ENCODE measurements at places on chromosomes 12 and 14. TPM values are rescaled to one million over a fixed set of nuclear protein-coding genes. Genes with fewer than 3 reads are reported as not detected.
A peak's percentile ranks its signal among the peaks of the same experiment; 100 is the strongest.

Gene SYCP3
- not detected for total RNA-seq

DNA sequence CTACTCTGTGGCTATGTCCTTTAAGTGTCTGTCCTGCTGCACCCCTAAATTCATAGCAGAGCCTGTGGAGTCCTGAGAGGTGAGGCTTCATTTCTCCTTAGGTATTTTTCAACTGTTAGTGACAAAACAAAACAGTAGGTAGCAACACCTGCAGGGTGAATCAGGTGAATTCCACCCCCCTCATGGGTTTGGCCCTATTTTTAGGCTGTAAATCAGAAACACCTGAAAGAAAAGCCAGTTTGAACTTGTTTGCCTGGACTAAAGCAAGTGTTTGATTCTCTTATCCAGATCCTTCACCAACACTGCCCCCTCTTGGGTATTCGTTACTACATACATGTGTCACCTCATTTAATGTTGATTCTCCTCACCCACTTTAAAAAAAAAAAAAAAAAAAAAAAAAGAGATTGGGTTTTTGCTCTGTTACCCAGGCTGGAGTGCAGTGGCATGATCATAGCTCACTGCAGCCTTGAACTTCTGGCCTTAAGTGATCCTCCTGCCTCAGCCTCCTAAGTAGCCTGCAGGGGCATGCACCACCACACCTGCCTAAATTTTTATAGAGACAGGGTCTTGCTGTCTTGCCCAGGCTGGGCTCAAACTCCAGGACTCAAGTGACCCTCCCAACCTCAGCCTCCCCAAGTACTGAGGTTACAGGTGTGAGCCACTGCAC lies 10.3 kb downstream of the TBPL2 start:
- no peak overlapping the region for H3K4me3 ChIP-seq
- no peaks in the 10 kb centered on the region for H3K4me1 ChIP-seq
- H3K36me3 ChIP-seq = no peaks in the 10 kb centered on the region

GRCh38 chr12:19148860-19149259 lies 19.3 kb downstream of the PLEKHA5 start:
- no peak overlapping the region for H3K27ac ChIP-seq
- DNase-seq = no peak
- no peaks in the 10 kb centered on the region for H3K4me1 ChIP-seq
- peaks cover 19% of the 10 kb centered on the region for H3K36me3 ChIP-seq

DNA sequence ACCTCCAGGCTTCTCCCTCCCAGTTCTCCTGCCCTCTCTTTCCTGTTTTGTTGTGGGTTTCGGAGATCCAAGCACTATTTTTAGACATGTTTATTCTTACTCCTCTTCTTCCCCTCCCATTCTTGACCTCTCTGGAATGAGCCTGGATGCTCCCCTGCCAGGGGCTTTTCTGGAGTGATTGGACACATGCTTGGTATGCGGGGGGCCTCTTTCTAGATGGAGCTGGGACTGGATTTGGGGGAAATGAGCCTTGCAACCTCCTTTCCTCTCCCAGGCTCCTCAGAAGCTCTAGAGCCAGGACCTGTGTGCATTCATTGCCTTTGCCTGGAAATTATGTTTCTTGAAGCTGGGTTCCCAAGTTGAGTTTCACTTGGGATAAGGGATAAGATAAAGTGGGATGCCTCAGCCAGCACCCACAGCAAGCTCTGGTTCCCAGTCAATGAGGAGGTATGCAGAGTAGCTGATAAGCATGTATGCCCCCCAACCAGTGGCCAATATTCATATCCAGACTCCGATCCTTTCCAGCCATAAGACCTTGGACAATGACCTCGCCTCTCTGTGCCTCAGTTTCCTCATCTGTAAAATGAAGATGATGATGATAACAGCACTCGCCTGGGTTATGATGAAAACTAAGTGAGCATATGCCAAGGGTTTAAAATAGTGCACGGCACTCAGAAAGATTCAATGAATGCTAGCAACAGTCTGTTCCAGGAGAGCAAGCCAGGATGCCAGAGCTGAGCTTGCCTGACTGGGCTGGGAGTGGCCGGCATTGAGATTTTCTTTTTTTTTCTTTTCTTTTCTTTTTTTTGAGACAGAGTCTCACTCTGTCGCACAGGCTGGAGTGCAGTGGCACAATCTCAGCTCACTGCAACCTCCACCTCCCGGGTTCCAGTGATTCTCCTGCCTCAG lies 97.8 kb downstream of the SCARB1 start:
- H3K4me3 ChIP-seq = no peak overlapping the region
- no peak for DNase-seq
- H3K4me1 ChIP-seq = peaks cover 3% of the 10 kb centered on the region
- no peaks in the 10 kb centered on the region for H3K36me3 ChIP-seq

Gene AICDA
- total RNA-seq = 0.11 TPM

DNA sequence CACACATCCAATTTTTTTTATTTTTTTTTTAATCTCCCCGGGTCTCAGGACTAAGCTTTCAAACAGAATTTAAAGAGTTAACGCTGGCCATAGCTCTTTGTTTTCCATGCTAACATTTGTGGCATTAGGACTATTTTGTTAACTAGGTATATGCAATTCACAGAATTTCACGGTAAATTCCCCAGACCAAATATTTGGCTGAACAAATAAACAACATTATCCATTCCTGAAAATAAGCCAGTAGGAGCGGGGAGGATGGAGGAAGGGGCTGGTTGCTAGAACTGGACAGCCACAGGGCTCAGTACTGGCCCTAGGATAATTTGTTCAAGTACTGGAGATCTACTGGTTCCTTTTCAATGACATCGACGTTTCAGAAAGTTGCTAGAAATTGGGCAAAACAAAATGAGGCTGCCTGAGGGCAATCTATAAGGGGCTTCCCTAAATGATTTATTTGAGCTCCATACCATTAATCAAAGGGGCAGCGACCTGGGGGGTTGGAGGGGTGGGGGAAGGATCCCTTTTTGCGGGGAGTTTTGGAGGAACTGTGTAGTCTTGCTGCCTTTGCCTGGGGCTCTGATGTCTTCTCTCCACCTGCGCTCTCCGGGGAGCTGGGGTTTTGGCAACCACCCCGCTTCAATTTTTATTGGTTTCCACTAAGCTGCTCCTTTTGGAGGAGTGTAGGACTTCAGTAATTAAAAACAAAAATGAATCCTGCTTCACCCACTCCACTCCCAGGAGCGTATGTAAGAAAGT lies 9.0 kb downstream of the BMP4 start:
- no peak for DNase-seq
- H3K36me3 ChIP-seq = no peaks in the 10 kb centered on the region
- H3K27ac ChIP-seq = no peak overlapping the region
- H3K27me3 ChIP-seq = peaks cover 8% of the 10 kb centered on the region
- H3K4me3 ChIP-seq = no peak overlapping the region
- H3K4me1 ChIP-seq = no peaks in the 10 kb centered on the region

DNA sequence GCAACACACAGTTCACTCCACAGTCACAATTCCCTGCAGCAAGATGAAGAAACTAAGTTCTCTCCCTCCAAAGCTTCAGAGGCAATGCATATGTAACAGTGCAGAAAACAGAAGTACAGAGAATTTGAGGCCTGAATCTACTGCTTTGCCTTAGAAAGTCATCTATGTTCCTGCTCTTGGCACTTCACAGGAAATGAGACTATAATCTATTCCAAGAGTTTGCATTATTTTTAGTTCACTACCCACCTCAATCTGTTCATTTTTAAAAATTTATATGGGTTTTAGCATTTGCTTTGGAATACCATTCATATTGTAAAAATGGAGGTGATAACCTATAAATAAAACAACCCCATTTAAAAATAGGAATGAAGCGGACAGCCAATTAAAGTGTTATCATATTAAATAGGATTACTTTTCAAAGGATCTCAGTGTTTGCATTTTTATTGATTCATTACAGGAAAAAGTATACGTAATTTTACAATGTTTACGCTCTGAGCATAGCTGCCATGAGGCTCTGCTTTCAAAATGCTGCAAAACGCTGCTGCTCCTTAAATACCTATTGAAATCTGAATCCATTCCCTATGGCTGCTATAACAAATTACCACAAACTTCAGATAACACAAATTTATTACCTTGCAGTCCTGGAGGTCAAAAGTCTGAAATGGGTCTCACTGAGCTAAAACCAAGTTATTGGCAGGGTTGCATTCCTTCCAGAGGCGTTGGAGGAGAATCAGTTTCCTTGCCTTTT lies 60.0 kb downstream of the ARMH4 start:
- H3K4me3 ChIP-seq = no peak overlapping the region
- H3K36me3 ChIP-seq = no peaks in the 10 kb centered on the region
- DNase-seq = no peak

DNA sequence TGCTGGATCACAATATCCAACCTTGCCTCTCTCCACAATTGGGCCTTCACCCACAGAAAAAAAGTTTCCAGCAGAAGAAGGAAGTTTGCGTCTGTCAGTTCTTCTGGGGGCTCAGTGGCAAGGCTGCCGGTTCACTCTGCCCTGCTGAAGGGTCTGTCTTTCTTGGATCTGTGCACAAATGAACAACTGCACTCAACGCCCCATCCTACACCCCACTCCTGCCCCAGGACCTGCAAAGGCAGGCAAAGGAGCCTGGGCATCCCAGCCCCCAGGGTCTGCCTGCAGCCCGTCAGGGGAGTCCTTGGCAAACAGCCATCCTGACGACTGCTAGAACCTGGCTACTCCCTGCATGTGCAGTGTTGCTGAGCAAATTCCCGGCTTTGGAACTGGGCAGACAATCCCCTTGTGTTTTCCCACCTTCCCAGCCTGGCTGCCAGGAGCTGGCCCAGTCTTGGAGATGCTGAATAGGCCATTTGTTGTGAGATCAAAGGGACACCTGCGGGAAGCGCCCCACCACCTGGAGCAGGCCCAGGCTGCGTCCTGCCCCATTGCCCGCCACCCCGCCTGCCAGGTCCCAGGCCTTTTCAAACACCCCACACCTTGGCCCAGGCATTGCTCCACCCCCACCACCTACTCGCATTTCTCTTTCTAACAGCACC lies 311.9 kb downstream of the BCL11B start:
- H3K4me1 ChIP-seq = no peaks in the 10 kb centered on the region
- H3K4me3 ChIP-seq = no peak overlapping the region
- no peak for DNase-seq
- no peaks in the 10 kb centered on the region for H3K36me3 ChIP-seq
- H3K27ac ChIP-seq = no peak overlapping the region
- no peaks in the 10 kb centered on the region for H3K27me3 ChIP-seq

- H3K27ac ChIP-seq = no peak overlapping the region
- H3K36me3 ChIP-seq = no peaks in the 10 kb centered on the region
- no peak overlapping the region for H3K4me3 ChIP-seq
- H3K27me3 ChIP-seq = no peaks in the 10 kb centered on the region
- H3K4me1 ChIP-seq = peaks cover 20% of the 10 kb centered on the region
These were observed 153.5 kb downstream of the RBM19 start for GRCh38 chr12:113812411-113813228.

Gene PABPN1
- 215 TPM for total RNA-seq

GRCh38 chr12:91143206-91143605 lies 31.9 kb upstream of the LUM start:
- DNase-seq = no peak
- H3K4me3 ChIP-seq = no peak overlapping the region
- no peaks in the 10 kb centered on the region for H3K36me3 ChIP-seq
- no peaks in the 10 kb centered on the region for H3K27me3 ChIP-seq
- no peak overlapping the region for H3K27ac ChIP-seq

GRCh38 chr14:89260898-89261297 lies 156.1 kb downstream of the FOXN3 start:
- no peaks in the 10 kb centered on the region for H3K4me1 ChIP-seq
- H3K27ac ChIP-seq = no peak overlapping the region
- no peak for DNase-seq
- peaks cover 16% of the 10 kb centered on the region for H3K27me3 ChIP-seq

DNA sequence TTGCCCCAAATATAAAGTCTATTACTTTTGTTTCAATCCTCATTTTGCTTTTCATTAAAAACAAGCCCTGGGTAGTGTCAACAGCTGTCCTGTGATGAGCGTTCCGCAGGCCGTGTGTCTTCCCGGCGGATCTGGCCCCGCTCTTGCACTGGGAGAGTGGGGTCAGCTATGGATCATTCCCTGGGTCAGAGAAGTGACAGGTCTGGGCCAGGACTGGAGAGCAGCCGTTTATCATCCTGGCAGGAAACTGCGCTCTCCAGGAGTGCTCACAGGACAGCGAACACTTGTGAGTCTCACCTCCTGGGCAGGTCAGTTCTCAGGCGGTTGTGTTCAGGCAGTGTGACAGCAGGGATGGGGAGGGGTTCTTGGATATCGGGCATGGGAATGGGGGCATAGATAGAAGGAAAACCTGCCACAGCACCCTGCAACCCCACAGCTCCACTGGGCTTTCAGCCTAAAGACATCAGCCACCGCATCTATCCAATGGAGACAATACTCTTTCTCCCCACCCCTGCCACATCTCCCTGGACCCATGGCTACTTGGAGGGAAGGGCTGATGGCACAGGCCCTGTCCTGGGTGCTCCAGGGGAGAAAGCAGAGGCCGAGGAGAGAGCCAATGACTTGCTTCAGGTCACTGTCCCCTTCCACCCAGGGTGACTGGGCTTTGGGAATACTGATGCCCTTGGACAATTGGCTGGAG lies 47.8 kb upstream of the CHGA start:
- no peak for DNase-seq
- H3K27ac ChIP-seq = no peak overlapping the region
- no peaks in the 10 kb centered on the region for H3K36me3 ChIP-seq
- H3K27me3 ChIP-seq = peaks cover 15% of the 10 kb centered on the region

DNA sequence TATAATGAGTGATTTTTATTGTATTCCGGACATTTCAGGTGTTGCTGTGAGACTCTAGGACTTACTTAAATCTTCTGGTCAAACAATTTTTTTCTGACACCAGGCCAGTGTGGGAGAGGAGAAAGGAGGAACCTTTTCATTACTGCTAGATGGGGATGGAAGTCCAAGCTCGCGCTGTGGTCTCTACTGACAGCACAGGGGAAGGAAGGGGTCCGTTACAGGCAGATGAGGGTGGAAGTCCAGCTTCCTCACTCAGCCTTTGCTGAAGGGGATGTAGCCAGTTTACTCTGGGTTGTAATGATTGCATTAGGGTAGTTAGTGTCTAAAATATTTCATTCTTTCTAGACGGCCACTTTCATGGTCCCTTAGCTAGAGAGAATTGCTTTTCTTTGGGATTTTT lies 26.3 kb upstream of the ST8SIA1 start:
- H3K27ac ChIP-seq = no peak overlapping the region
- H3K4me3 ChIP-seq = no peak overlapping the region
- no peaks in the 10 kb centered on the region for H3K4me1 ChIP-seq
- no peak for DNase-seq

GRCh38 chr14:21233457-21234076 lies 35.7 kb downstream of the HNRNPC start:
- DNase-seq = peak; percentile 19
- no peaks in the 10 kb centered on the region for H3K27me3 ChIP-seq
- no peak overlapping the region for H3K27ac ChIP-seq
- H3K4me1 ChIP-seq = no peaks in the 10 kb centered on the region
- H3K4me3 ChIP-seq = no peak overlapping the region

Gene GPR84
- total RNA-seq = not detected

Gene TSHR
- not detected for total RNA-seq

Gene NGB
- total RNA-seq = not detected

DNA sequence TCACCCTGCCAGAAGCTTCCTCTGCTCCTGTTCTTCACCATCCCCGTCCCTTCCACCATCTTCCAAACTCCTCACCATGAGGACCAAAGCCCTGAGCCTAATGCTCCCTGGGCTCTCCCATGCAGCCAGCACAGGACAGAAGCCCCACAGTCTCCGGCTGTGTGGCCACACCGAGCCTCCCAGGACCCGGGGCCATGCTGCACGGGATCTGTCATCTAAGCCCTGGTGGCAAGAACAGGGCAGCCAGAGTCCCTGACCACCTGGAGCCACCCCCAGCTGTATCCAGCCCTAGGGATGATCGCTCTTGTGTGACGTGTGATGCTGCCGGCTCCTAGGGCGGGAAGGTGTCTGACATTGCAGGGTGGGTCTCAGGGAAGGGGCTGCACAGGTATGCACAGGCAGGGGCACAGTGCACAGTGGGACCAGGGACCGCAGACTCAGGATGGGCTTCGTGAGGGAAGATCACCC lies 8.1 kb downstream of the TMEM179 start:
- no peak overlapping the region for H3K27ac ChIP-seq
- H3K4me1 ChIP-seq = no peaks in the 10 kb centered on the region
- H3K4me3 ChIP-seq = no peak overlapping the region
- peaks cover 12% of the 10 kb centered on the region for H3K27me3 ChIP-seq

Data from K562 (cell line).